Activated CD8-positive, alpha-beta T cell treated with anti-CD3 and anti-CD28 coated beads for 36 hours (primary cell): ENCODE measurements at places on chromosomes 4 and X. TPM values are rescaled to one million over a fixed set of nuclear protein-coding genes. Genes with fewer than 3 reads are reported as not detected.
A peak's percentile ranks its signal among the peaks of the same experiment; 100 is the strongest.

CORIN gene
- 0.34 TPM for total RNA-seq

SCML2 gene
- 3.1 TPM for total RNA-seq

AMBN gene
- total RNA-seq, result not detected

RNF212 gene
- 3.0 TPM for total RNA-seq

MTNR1A gene
- not detected for total RNA-seq

ADH1C gene
- total RNA-seq, result not detected

PRMT9 gene
- 8.8 TPM for total RNA-seq

CCNB3 gene
- total RNA-seq, result 0.25 TPM

- DNase-seq, result no peak
Observed at GRCh38 chr4:152265149-152265621, 270.7 kb downstream of the FBXW7 start.

DNA sequence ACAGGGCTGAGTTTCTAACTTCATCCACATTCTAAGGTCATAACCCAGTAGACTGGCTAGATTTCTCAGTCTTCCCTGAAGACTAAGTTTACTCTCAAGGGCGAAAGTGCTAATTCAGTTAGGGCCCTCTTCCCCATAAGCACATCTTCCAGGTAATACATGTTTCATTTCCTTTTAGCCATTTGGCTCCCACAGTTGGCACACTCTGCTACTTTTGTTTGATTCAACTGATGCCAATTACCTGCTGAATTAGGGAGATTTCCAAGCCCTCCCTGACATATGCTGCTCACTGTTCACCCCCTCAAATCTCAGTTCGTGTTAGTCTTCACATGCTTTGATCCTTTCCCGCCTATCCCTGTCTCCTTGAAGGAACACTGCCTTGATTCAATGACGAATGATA, 17.0 kb upstream of the WDR17 start:
- no peak for DNase-seq

- no peak for DNase-seq
Observed at GRCh38 chr4:2767046-2767704, 11.0 kb upstream of the TNIP2 start.

- no peak for DNase-seq
Observed at GRCh38 chr4:163592212-163592611, 97.7 kb downstream of the TMA16 start.

DNA sequence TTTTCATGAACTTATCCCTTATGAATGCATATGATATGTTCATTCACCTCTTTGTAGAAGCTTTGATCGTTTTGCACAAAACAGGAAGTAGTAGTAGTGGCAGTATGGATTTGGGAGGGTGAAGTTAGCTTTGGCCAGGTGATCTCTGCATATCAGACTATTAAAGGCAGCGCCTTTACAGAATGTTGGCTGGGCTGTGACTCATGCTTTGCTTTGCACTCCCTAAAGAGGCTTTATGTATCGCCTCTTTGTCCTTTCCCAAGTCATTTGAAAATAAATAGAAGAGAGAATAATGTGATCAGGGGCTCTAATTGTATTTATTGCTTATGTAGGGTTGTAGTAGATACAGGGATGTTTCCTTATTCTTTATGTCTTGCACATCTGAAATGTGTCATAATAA, 50.4 kb downstream of the SHROOM3 start:
- no peak for DNase-seq

- no peak for DNase-seq
Observed at GRCh38 chr4:53902786-53903185, 161.6 kb downstream of the CHIC2 start.

GRCh38 chrX:48918301-48918642, 552 bp downstream of the PIM2 start:
- DNase-seq, result peak; percentile 4

- DNase-seq, result peak; percentile 19
Observed at GRCh38 chr4:134935320-134935719, 733.7 kb upstream of the PABPC4L start.

DNA sequence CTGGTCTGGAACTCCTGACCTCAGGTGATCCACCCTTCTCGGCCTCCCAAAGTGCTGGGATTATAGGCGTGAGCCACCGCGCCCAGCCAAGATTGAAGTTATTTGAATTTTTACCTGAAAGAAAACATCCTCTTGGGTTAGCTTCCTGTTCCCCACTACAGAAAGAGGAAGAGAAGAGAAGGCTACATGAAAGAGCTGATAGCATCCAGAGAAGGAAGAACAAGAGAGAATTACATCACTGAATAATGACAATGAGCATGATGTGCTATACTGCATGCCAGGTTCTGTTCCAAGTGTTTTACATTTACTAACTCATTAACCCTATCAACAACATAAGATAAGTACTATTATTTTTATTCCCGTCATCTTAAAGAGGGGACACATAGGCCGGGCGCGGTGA, 11.5 kb upstream of the TBC1D1 start:
- no peak for DNase-seq

DNA sequence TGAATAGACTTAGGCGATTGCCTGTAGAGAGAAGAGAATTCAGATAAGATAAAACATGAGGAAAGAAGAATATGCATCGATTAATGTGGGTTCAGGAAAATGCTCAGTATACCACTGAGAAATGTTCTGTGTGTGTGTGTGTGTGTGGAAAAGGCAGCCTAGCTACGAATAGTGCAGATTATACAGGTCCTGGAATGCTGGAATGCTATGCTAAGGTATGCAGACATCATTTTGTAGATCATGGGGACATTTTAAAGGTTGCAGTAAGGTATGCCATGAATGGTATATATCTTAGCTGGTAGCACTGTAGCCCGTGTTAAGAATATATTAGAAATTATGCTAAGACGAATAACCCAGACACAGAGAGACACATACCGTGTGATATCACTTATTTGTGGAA, 267.9 kb downstream of the TLL1 start:
- DNase-seq, result no peak

- peak; percentile 37 for DNase-seq
Observed at GRCh38 chrX:123648028-123648810, 84.6 kb downstream of the THOC2 start.

GRCh38 chr4:24840362-24840761, 45.0 kb downstream of the SOD3 start:
- DNase-seq, result no peak

- no peak for DNase-seq
Observed at GRCh38 chrX:127943571-127943970, 108.6 kb downstream of the ACTRT1 start.
